ENCODE measurements at places on chromosomes 7 and 10.

DNA sequence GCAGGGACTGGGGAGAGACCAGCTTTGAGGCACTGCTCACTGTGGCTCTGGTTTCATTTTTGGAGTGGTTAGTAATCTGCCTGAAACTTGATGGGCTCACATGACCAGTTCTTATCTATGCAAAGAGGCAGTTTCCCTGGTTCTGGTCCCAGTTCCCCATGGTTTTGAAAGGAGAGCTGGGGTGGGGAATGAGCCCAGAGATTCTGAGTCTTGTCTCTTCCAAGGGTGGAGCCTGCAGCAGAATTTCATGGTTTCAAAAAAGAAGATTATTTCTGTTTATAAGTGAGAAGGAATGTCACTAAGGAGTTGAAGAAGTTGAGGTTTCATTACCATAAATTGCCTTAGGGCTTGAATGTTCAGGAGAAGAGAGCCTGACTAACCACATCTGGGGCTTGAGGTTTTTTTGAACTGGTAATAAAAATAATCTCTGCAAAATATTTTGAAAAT, 190.2 kb upstream of the HABP2 start:
- no peak for DNase-seq

- DNase-seq: no peak
Measured at GRCh38 chr7:124188576-124188975, 155.7 kb upstream of the TMEM229A start.

GRCh38 chr7:16398146-16399017, 23.0 kb downstream of the CRPPA start:
- DNase-seq: no peak

DNA sequence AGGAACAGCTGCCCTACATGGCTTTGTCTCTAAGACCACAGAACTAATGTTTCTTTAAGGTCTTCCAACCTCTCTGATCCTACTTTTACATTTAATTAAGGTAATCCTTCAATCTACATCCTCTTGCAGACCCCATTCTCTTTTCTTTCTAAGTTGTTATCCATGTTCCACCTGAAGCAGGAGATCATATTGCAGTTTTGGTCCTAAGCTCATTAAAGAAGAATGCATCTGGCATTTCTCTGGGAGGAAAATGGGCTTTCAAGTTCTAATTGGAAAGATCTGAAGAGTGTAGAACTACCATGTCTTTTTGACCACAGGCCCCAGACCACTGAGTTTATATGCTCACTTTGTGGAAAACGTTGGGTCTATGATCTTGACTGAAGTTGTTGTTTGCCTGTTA, 111.2 kb downstream of the SEM1 start:
- DNase-seq: no peak

DNA sequence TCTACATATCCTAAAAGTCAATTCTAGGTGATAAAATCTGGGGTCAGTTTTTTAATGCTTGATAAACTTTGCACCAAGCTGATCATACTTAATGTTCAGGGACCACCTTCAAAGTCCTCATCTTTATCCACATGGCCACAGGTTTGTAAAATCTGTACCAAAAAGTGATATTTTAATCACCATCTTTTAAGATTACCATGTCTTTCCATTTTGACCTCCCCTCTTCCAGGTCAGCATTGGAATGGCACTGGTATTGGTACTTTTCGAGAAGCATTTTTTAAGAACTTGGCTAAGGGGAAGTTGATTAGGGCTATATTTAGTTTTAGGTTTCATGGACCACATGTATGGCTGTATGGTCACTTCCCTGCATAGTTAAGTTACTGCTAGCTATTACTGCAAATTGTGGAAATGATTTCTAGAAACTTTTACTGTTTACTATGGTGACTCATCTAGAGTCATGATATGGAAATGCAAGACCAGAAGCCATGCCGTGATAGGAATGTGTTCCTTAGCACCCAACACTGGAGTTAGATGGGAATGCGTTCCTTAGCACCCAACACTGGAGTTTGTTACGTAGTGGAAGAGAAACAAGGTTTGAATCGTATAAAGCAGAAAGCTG, 50.8 kb upstream of the ABLIM1 start:
- DNase-seq: no peak

DNA sequence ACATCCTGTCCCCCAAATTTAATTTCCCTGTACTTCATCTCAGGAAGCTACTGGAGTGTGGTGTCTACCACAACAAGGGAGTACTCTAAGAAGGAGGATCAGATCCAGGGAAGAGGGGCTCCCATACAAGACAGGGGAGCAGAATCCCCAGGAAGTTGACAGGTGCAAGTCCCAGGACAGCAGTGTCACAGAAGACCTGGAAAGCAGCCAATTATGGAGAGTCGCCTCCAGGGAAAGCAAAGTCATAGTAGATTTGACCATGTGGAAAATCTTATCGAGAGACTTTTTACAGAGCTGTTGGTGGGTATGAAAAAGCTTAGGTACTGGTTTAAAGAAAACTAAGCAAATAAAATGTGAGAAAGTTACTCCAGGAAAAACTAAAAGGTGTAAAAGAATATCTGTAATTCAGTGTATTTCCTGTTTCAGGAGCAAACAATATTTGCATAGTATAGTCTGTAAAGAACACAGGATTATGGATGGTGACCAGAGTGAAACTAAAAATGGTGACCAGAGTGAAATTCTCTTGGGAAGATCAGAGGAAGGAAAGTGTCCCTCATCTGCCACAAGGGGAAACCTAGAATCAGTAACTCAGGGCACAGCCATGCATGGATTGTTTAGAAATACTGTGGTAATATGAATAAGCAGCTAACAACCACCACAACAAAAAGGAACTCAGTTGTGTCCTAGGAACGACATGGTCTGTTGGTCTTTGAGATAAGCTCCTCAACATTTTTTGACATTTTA, 44.5 kb downstream of the LANCL2 start:
- no peak for DNase-seq

DNA sequence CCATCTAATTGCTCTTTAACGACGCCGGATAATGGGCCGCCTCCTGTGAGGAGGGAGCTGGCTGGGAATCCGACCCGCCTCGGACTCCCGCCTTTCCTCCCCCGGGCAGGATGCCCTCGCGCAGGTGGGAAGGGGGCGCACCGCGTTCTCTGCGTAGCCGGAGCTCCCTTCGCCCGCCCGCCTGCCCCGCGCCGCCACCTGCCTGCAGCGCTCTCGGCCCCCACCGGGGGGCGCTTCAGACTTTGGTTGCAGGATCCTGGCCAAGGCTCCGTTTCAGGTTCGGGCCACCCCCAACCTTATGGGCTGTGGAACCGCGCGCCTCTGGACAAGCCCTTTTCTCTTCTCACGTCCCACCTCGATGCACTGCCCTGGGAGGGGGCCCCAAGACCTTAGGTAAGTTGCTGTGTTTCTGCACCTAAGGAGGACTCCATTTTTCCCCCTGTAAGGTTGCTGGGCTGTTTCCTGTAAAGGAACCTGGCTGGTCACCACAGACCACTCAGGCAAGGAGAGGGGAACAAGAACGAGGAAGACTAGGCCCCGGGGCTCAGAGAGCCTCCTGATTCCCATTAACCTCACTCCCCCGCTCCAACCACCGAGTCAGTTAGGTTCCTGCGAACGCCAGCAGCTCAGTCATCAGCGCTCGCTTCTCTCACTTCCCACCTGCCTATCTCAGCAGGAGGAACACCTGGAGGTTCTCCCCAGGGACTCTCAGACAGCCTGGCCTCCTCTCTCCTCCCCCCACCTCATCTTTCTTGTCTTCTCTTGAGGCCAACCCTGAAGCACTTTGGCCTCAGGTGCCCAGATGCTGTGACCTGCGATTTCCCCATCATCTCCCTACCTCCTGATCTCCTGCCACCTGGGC, 11.3 kb upstream of the KAZALD1 start:
- DNase-seq: peak; percentile 28

GRCh38 chr7:38411404-38411803, 138.0 kb upstream of the TARP start:
- no peak for DNase-seq

DNA sequence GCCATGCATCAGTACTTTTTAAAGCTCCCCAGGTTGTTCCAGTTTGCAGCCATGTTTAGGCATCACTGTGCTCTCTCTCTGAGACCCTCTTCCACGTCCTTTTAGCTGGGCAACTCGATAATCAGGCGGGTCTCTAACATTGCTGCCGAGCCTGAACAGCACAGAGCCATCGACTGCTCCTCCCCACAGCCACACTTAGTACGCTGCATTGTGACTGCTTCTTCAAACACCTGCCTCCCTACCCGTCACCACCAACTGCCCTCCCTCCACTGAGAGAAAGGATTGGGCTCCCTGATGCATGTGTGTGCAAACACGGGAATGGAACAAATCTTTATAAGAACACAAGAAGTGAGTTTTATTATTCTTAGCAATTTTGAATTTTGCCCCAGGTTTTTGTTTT, 11.4 kb upstream of the TACR2 start:
- DNase-seq: no peak

DNA sequence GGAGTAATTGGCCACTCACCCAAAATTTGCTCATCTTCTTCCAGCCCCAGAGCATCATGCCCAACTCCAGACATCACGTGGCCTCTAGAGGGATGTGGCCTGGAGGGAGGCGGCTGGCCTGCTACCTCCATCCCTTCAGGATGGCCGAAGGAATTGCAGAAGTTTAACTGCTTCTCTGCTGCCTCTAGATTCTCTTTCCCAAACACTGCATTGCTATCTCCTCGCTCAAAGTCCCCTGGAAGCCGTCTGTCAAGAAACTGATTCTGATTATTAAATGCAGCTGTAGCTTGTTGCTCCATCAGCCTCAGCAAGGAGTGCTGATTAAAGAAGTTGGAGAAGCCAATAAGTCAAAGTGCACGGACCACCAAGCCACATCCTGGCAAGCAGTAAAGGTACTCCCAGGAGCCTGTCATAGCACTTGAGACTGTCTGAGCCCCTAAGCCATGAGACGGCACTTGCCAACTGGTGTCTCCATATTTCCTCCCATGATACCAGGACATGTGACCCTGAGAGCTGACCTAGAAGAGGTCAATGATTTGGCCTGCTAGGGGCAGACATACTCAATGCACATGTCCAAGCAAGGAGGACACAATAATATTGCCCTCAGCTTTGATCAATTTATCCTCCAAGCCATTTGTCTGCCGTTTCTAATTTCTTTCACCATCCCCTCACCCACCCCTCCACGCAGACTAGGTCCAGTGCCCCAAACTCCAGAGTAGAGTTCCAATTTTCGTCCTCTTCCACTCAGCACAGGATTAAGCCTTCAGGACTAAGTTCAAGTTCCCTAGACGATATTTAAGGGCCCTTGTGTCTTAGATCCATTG, 84.2 kb downstream of the TBXAS1 start:
- DNase-seq: no peak

- DNase-seq: no peak
Measured at GRCh38 chr7:38628630-38629385, 2.4 kb downstream of the AMPH start.

GRCh38 chr10:102714621-102715455, at the start of gene SFXN2:
TSS of gene SFXN2 (plus strand) at chr10:102714636. CDS start at chr10:102726637, 12,001 bp downstream.
- DNase-seq: no peak

DNA sequence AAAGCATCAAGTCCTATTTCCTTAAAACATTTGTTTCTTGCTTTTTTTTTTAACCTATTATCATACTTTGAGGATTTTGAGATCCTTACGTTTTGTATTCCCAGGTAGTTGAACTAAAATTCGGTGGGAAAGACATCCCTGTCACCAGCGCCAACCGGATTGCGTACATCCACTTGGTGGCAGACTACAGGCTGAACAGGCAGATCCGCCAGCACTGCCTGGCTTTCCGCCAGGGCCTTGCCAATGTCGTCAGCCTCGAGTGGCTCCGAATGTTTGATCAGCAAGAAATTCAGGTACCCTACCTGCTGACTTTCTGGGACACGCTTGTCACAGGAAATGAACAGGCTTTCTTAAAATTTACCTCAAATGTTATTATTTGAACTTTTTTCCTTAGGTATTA, 83.0 kb upstream of the DNAJB6 start:
- DNase-seq: no peak

GRCh38 chr10:53022611-53023088, 250.1 kb upstream of the MBL2 start:
- DNase-seq: no peak

GRCh38 chr10:36666451-36666850, 458.9 kb upstream of the ANKRD30A start:
- DNase-seq: no peak

DNA sequence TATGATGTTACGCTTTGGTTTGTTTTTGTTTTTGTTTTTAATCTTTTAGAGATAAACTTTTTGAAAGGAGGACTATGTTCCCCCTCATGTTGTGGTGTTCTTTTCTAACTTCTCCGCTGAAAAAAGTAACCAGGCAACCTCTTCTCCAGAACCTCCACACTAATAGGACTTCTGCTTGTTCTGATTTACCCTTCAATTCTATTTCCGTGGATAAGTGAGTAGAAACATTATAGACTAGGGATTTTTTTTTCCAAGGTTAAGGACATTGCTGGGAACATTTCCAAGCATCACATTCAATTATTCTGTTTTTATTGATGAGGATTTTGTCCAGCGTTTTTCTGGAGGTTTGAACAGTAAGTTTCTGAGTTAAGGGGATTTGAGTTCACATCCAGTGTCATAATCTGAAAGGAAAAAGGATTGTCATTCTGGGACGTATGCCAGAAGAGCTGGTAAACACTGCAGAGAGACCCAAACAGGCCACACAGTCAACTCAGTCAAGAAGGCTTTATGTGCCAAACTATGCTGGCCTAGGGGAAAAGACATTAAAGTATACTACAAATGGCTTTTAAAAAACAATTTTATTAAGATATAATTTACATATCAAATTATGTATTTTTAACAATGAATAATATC, 28.3 kb upstream of the RALA start:
- DNase-seq: no peak

DNA sequence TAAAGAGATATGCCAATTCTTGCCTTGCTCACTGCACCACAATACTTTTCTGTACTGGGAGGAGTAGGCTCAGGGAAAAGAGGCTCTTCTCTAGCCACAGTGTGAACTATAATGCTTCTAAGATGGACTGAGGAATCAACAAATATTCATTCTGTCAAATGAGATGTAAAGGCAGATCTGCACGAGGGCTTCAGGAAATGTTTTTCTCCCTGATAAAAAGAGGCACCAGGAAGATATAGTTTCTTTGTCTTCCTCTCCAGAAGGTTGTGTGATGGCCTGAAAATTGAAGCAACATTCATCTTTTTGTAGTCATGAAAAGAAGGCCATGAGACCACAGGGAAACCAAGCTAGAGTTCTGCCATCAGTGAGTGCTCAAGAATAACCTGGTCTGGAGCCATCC, 79.1 kb upstream of the NME8 start:
- no peak for DNase-seq

DNA sequence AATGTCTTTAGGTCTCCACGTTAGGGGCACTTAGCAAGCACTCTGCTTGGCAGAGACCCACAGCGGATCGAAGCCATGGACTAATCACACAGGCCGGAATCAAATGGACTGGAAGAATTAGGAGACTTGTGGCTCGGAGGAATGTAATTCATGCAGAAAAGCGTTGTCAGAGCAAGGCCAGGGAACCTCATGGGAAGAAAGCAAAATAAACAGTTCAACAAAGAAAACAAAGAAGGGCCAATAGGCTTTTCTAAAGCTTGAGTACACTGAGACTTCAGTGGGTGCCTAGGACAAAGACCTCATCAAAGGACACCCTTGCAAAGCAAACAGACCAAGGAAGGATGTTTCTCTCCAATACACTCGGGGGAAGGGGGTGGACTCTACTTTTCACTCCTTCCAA, 171.1 kb downstream of the GLI3 start:
- DNase-seq: no peak

Measured in activated CD8-positive, alpha-beta memory T cell treated with anti-CD3 and anti-CD28 coated beads for 4 hours (primary cell).